ENCODE measurements at places on chromosomes 5 and 9.

GRCh38 chr5:106195679-106196474, 1474.9 kb downstream of the EFNA5 start:
- DNase-seq: no peak

DNA sequence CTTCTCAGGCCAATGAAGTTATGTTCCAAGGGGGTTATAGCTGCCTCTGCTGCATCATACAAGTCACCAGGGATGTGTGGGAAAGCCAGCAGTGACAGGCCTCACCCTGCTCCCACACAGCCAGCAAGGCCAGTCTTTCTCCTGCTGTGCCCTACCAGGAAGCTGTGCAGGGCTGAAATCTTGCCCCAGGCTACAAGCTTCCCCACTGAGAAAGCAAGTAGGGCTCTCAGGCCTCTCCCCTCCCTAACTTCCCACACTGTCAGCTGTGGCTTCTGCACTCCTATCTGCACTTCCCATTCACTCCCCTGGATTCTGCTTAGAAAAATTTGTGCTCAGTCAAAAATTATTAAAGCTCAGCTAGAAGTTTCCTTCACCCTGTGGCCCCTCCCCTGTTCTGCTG, 611.2 kb upstream of the ZNF608 start:
- DNase-seq: peak; percentile 69

DNA sequence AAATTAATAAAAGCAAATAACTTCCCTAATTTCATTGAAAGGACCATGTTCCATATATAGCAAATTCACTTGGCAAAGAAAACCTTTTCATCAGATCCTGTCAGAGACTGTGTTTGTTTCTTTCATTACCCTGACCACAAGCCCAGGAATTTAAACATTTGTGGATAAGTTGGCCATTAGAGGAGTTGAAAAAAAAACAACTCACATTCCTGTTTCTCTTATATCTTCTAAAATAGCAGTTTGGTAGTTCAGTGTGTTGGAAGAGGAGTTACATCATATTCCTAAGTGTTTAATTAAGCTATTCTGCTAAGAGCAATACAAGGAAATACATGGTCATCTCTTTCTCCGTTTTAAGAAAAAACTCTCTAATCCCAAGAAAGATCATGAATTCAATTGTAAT, 505.6 kb downstream of the TLE1 start:
- peak; percentile 46 for DNase-seq

GRCh38 chr5:73355108-73355507, 93.5 kb downstream of the FOXD1 start:
- peak; percentile 42 for DNase-seq

DNA sequence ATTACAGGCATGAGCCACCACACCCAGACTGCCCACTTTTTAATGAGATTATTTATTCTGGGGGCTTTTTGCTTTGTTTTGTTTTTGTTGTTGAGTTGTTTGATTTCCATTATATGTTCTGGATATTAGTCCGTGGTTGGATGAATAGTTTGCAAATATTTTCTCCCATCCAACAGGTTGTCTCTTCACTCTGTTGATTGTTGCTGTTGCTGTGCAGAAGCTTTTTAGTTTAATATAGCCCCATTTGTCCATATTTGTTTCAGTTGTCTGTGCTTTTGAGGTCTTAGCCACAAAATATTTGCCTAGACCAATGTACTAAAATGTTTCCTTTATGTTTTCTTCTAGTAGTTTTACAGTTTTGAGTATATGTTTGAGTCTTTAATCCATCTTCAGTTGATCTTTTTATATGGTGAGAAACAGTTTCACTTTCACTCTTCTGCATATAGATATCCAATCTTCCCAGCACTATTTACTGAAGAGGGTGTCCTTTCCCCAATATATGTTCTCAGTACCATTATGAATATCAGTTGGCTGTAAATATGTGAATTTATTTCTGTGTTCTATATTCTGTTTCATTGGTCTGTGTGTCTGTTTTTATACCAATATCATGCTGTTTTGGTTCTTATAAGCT, 30.2 kb upstream of the TBCA start:
- DNase-seq: peak; percentile 3

GRCh38 chr5:68839019-68839552, 254.7 kb upstream of the SLC30A5 start:
- peak; percentile 25 for DNase-seq

DNA sequence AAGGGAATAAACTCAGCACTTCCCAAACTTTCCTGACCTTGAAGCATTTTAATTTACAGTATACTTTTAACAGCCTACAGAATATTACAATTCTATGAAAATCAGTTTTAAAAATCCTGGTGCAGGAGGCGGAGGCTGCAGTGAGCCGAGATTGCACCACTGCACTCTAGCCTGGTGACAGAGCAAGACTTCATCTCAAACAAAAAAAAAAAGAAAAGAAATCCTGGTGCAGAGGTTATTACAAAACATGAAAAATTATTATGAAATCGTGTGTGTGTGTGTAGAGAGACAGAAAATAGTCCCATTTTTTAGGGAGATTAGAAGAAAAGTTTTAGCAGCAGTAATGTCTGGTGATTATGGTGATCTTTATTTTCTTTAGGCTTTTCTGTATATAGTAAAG, 26.9 kb downstream of the GOLPH3 start:
- DNase-seq: no peak

Data from EH (cell line).